ENCODE measurements at places on chromosomes 3 and 15.
A peak's percentile ranks its signal among the peaks of the same experiment; 100 is the strongest.

- H3K36me3 ChIP-seq, result no peaks in the 10 kb centered on the region
- H3K27me3 ChIP-seq, result peaks cover 3% of the 10 kb centered on the region
- no peaks in the 10 kb centered on the region for H3K4me1 ChIP-seq
- H3K27ac ChIP-seq, result no peak overlapping the region
- DNase-seq, result no peak
These were observed 35.2 kb downstream of the KIF9 start for GRCh38 chr3:47247131-47248064.

DNA sequence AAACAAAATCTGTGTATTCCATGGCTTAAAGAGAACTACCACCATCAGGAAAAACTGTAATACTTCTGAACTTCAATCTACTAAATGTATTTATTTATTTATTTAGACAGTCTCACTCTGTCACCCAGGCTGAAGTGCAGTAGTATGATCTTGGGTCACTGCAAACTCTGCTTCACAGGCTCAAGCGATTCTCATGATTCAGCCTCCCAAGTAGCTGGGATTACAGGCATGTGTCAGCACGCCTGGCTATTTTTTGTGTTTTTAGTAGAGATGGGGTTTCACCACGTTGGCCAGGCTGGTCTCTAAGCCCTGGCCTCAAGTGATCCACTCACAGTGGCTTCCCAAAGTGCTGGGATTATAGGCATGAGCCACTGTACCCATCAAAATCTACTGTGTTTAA lies 202.3 kb upstream of the POU1F1 start:
- no peak for DNase-seq
- H3K27me3 ChIP-seq, result no peaks in the 10 kb centered on the region
- no peak overlapping the region for H3K4me3 ChIP-seq
- H3K36me3 ChIP-seq, result no peaks in the 10 kb centered on the region
- no peak overlapping the region for H3K27ac ChIP-seq
- H3K4me1 ChIP-seq, result no peaks in the 10 kb centered on the region

- peaks cover 11% of the 10 kb centered on the region for H3K4me1 ChIP-seq
- peaks cover 14% of the 10 kb centered on the region for H3K27me3 ChIP-seq
- H3K36me3 ChIP-seq, result no peaks in the 10 kb centered on the region
- no peak overlapping the region for H3K4me3 ChIP-seq
These were observed 200.5 kb downstream of the UACA start for GRCh38 chr15:70562906-70563305.

GRCh38 chr15:96746665-96747064 lies 416.2 kb downstream of the NR2F2 start:
- peaks cover 18% of the 10 kb centered on the region for H3K27me3 ChIP-seq
- no peak for DNase-seq
- H3K36me3 ChIP-seq, result no peaks in the 10 kb centered on the region
- H3K4me1 ChIP-seq, result peaks cover 11% of the 10 kb centered on the region
- no peak overlapping the region for H3K4me3 ChIP-seq

GRCh38 chr15:89301304-89302089 lies 33.1 kb downstream of the POLG start:
- H3K27me3 ChIP-seq, result no peaks in the 10 kb centered on the region
- H3K4me1 ChIP-seq, result no peaks in the 10 kb centered on the region
- H3K4me3 ChIP-seq, result no peak overlapping the region
- peaks cover 80% of the 10 kb centered on the region for H3K36me3 ChIP-seq
- no peak for DNase-seq
- H3K27ac ChIP-seq, result no peak overlapping the region

DNA sequence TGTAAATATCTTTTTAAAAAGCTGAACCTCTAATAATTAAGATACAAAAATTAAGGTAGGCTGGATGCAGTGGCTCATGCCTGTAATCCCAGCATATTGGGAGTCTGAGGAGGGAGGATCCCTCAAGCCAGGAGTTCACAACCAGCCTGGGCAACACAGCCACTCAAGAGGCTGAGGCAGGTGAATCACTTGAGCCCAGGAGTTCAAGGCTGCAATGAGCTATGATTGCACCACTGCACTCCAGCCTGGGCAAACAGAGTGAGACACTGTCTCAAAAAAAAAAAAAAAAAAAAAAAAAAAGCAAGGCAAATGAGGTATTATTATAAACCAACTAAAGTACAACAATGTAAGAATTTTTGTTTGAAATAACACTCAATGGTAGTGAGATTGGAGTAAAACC lies 47.6 kb downstream of the EFHB start:
- H3K27ac ChIP-seq, result no peak overlapping the region
- peaks cover 16% of the 10 kb centered on the region for H3K4me1 ChIP-seq
- no peak overlapping the region for H3K4me3 ChIP-seq
- H3K36me3 ChIP-seq, result no peaks in the 10 kb centered on the region

DNA sequence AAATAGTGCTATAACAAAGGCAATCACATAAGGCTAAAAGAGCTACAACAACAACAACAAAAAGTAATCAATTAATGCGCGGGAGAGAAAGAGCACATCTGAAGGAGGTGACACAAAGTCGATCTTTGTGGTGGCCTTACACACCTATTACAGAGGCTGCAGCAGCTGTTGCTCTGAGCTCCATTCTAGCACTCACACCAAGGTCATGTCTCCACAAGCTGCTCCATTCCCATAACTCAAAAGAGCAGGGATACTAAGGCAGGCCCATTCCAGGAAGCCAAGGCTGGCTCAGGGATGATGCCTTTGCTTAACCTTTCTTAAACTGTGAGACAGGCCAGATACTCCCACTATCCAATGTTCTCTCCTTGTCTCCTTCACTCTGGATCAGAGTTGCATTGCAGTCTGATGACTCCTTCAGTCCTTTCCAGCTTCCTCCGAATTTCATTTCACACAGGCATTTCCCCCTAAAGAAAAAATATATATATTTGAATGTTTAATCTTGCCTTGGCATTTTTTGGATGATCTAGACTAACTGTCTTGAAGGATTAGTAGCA lies 52.7 kb downstream of the SNTN start:
- no peak overlapping the region for H3K4me3 ChIP-seq
- peaks cover 6% of the 10 kb centered on the region for H3K4me1 ChIP-seq
- no peaks in the 10 kb centered on the region for H3K36me3 ChIP-seq
- peaks cover 5% of the 10 kb centered on the region for H3K27me3 ChIP-seq
- no peak overlapping the region for H3K27ac ChIP-seq

- H3K27me3 ChIP-seq, result peaks cover 16% of the 10 kb centered on the region
- H3K27ac ChIP-seq, result no peak overlapping the region
- no peaks in the 10 kb centered on the region for H3K36me3 ChIP-seq
These were observed 100.1 kb upstream of the PROK2 start for GRCh38 chr3:71885006-71885405.

DNA sequence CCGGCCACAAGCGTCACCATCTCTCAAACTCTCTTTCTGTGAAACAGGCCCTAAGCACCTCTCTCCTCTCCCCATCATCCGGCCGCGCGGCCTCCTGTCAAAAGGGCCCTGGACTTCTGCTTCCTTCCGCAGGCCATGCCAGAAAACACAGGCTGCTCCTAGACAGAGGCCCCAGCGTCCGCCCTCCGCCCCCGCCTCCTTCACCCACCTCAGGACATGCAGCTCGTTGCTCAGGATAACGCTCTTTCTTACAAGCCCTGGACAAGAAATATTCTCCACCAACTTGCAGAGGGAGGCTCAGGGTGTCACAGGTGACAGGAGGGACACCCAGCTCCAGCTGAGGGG lies 212.0 kb downstream of the XXYLT1 start:
- H3K27ac ChIP-seq, result peak overlapping the region; percentile 86
- no peak overlapping the region for H3K4me3 ChIP-seq
- peaks cover 12% of the 10 kb centered on the region for H3K27me3 ChIP-seq
- DNase-seq, result no peak

GRCh38 chr3:162398554-162398953 lies 901.9 kb downstream of the OTOL1 start:
- DNase-seq, result no peak
- no peak overlapping the region for H3K4me3 ChIP-seq
- no peak overlapping the region for H3K27ac ChIP-seq
- no peaks in the 10 kb centered on the region for H3K4me1 ChIP-seq

- H3K36me3 ChIP-seq, result peaks cover 13% of the 10 kb centered on the region
- H3K27me3 ChIP-seq, result peaks cover 6% of the 10 kb centered on the region
- no peak overlapping the region for H3K27ac ChIP-seq
- no peak overlapping the region for H3K4me3 ChIP-seq
- peaks cover 31% of the 10 kb centered on the region for H3K4me1 ChIP-seq
- DNase-seq, result no peak
These were observed 90.1 kb upstream of the NEO1 start for GRCh38 chr15:72962054-72962702.

GRCh38 chr3:160921020-160921635 lies 165.1 kb downstream of the PPM1L start:
- peak; percentile 23 for DNase-seq
- no peaks in the 10 kb centered on the region for H3K27me3 ChIP-seq
- H3K4me1 ChIP-seq, result peaks cover 15% of the 10 kb centered on the region
- H3K36me3 ChIP-seq, result no peaks in the 10 kb centered on the region
- no peak overlapping the region for H3K4me3 ChIP-seq

- H3K27me3 ChIP-seq, result no peaks in the 10 kb centered on the region
- H3K27ac ChIP-seq, result no peak overlapping the region
These were observed 161.9 kb downstream of the STAC start for GRCh38 chr3:36542186-36542585.

- peaks cover 31% of the 10 kb centered on the region for H3K27me3 ChIP-seq
- H3K4me1 ChIP-seq, result peaks cover 18% of the 10 kb centered on the region
- no peak overlapping the region for H3K27ac ChIP-seq
- H3K36me3 ChIP-seq, result no peaks in the 10 kb centered on the region
These were observed 32.4 kb upstream of the ALDH1L1 start for GRCh38 chr3:126212620-126213378.

DNA sequence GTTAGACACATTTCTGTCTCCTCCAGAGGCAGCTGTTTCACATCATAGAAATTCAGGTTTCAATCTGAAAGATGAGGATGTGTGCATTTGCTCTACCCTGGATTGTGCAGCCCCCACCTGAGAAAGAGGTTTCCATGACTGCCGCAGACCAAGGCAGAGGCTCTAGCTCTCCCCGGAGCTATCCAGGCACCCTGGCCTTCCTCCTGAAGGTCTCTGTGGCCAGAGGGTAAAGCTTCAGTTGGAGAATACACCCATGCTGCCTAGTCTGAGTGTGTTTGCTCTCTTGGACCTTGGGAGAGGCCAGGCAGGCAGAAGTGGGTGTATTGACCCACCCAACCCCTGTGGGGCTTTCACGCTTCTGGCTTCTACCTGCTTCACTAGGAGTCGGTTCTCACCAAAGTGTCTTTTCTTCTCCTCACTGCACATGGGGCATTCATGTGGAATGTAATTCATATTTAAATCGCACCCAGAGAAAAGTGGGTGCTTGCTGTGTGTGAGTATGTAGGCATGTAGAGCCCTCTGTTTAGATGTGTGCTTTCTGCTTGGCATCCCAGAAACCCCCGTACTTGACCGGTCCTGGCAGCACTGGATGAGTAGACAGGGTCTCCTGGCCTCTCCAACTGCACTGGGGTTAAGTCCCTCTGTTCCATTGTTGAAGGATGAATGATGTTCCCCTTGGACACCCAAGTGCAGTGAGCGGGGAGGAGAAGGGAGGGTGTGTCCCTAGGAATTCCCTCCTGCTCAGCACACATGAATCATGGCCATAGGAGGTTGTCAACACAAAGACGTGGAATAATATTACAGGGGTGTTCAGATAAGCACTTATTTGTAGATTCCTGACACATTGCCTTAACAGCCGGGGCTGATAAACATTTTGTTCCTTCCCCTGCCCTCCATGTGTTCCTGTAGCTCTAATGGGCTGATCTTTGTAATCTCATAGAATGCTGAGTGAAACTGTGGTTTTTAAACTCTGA lies 20.3 kb upstream of the RAB6B start:
- no peak overlapping the region for H3K4me3 ChIP-seq
- DNase-seq, result no peak
- H3K27me3 ChIP-seq, result peaks cover 8% of the 10 kb centered on the region
- no peak overlapping the region for H3K27ac ChIP-seq

DNA sequence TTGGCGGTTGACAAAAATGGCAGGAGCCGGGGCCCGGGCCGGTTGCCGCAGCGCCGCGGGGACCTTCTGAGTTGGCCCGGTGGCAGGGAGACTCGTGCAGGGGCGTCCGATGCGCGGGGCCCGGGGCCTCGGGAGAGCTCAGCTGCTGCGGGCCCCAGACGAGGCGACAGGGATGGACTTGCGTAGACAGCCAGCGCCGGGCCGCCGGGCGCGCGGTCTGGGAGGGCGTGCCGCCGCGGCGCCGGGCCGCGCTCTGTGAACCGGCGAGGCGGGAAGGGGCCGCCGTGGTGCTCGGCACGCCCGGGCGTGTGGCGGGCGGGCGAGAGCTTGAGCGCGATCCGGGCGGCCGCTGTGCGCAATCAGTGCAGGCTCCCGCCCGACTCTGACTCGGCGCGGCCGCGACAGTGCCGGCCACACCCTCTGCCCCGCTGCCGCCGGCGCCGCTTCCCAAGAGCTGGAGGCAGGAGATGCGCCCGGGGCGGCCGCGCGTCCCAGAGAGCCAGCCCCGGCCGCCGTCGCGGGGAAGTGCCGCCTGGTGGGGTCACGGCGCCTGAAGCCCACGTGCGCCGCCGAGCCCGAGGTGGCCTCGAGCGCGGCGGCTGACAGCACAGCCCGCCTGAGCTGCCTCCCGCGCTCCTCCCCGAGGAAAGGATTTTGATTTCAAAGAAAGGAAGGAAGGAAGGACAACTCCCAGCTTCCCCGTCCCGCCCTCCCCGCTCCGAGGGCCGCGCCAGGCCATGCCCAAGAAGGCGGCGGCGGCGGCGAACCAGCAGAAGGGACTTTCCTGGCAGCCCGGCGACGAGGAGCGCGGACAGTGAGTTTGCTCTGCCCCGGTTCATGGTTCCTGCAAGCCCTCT lies 657 bp downstream of the TLNRD1 start:
- peak overlapping the region; percentile 95 for H3K4me3 ChIP-seq
- peak; percentile 65 for DNase-seq
- H3K27ac ChIP-seq, result no peak overlapping the region
- H3K27me3 ChIP-seq, result peaks cover 3% of the 10 kb centered on the region
- H3K36me3 ChIP-seq, result peaks cover 16% of the 10 kb centered on the region
- H3K4me1 ChIP-seq, result peaks cover 27% of the 10 kb centered on the region

- no peak overlapping the region for H3K27ac ChIP-seq
- no peaks in the 10 kb centered on the region for H3K27me3 ChIP-seq
- no peak for DNase-seq
- no peaks in the 10 kb centered on the region for H3K36me3 ChIP-seq
These were observed 283.0 kb upstream of the WNT5A start for GRCh38 chr3:55770077-55770476.

DNA sequence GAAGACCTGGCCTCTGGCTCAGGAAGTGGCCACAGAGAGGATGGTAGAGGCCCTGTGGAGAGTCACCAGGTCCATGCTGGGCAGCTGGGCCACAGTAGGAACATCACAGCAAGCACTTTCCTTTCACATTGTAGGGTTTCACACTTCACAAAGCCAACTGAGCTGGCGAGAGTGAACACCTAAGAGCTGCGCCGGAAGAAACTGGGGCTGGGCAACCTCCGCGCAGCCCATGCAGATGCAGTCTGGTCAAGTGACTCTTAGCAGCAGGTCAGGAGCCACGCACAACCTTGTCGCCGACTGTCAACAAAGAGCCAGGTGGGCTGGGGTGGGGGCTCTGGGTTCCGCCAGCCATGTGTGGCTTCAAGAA lies 15.3 kb upstream of the SHISA5 start:
- H3K36me3 ChIP-seq, result peaks cover 6% of the 10 kb centered on the region
- no peak overlapping the region for H3K27ac ChIP-seq
- no peaks in the 10 kb centered on the region for H3K4me1 ChIP-seq
- DNase-seq, result no peak

- DNase-seq, result no peak
- peaks cover 34% of the 10 kb centered on the region for H3K36me3 ChIP-seq
- no peaks in the 10 kb centered on the region for H3K27me3 ChIP-seq
These were observed 13.2 kb downstream of the TKT start for GRCh38 chr3:53242642-53243041.

GRCh38 chr3:63607716-63608115 lies 44.8 kb upstream of the SNTN start:
- no peak overlapping the region for H3K27ac ChIP-seq
- no peak overlapping the region for H3K4me3 ChIP-seq
- H3K36me3 ChIP-seq, result no peaks in the 10 kb centered on the region
- peaks cover 10% of the 10 kb centered on the region for H3K27me3 ChIP-seq

GRCh38 chr3:128554465-128555097 lies 61.6 kb upstream of the GATA2 start:
- peak overlapping the region; percentile 54 for H3K4me3 ChIP-seq
- peaks cover 34% of the 10 kb centered on the region for H3K4me1 ChIP-seq
- DNase-seq, result no peak

Data from nephron progenitor cell (in vitro differentiated cells).